ENCODE measurements at places on chromosomes 1 and 21. TPM values are rescaled to one million over a fixed set of nuclear protein-coding genes. Genes with fewer than 3 reads are reported as not detected.

DNA sequence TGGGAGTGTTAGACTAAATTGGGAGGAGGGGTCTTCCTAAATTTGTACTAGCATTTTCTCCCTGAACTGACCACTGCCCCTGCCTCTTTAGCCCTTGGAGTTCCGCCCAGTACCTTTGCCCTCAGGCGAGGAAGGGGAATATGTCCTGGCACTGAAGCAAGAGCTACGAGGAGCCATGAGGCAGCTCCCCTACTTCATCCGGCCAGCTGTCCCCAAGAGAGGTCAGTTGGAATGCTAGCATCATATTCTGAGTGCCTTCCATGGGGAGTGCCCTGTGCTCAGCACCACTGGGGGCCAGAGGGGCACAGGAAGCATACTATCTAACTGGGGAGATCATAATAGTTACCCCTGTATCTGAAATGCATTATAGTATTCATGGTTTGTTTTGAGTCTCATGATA, 10.7 kb downstream of the POLR3GL start:
- DNase-seq: no peak

DNA sequence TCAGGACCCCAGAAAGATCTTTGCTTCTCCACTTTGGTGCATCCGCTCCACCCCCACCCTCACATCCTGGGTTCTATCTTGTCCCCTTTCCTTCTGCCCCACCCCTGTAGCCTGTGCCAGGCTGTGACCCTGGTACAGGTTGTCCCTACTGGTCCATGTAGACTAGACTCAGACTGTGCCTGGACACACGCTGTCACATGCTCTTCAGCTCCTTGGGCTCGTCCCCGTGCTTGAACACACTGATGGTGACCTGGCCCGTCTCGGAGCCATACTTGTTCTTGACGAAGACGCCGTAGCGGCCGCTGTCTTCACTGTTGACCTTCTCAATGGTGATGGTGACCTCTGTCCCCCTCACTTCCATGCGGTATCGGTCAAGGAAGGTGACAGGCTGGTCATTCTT, 54.8 kb downstream of the MYOM3 start:
- DNase-seq: no peak

DNA sequence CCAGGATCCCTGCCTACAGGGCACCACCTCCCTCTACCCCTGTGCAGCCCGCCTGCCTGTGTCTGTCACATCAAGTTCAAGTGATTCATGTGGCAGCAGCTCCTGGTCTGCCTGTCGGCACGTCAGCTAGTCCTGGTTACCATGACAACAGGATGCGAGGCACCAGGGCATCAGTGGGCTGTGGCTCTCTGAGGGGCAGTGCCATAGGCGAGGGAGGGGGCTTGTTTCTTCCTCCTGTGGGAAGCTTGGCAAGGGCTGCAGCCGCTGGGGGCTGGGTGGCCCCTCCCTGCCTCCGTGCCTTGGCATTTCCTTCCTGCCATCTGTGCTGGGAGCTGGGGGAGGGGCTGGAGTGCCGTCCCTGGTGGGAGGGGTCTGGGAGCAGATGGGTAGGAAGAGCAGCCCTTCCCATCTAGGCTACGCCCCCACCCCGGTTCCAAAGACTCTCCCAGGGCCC, 43.1 kb downstream of the FOXO6 start:
- DNase-seq: no peak

DNA sequence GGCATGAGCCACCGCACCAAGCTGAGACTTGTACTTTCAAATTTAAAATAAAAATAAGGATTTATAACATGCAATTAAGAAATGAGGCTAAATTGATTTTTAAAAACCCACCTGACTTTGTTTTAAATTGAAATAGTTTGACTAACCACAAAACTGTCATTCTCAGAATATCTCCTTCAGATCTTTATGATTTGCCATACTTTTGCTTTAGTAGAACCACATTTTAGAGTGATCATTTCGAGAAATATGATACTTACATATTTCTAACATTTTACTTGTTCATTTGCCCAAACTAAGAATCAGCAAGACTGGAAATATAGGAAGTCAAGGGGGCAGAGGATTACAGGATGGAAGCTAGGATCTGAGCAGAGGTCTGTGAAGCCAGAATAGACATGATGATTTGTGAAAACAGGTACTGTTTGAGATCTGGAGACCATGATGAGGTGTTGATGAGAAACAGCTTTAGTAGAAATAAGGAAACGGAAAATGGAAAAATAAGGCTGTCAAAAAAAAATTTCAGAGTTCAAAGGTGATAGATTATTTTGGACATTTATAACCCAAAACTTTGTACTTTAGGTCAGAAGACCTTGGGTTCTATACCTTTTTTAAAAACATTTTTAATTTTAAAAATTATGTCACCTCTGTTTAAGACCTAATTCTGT, 44.8 kb downstream of the GIPC2 start:
- no peak for DNase-seq

GRCh38 chr21:15761507-15762100, 31.8 kb downstream of the USP25 start:
- no peak for DNase-seq

DNA sequence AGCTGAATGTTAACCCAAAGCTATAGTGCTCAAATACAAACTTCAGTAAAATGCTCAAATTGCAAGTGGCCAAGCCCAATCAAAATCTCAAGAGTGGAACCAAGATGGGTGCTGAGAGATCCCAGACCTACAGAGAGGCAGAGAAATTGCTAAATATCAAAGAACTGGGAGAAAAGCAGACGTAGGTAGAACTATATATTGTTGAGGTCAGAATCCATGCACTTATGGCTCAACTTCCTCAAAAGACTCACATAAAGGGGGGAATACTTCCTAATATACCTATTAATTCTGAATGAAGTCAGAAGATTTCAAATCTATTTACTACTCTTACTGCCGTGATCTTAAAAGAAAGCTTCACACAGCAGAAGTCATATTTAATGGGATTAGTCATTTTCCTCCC, 65.2 kb downstream of the PUM1 start:
- no peak for DNase-seq

DNA sequence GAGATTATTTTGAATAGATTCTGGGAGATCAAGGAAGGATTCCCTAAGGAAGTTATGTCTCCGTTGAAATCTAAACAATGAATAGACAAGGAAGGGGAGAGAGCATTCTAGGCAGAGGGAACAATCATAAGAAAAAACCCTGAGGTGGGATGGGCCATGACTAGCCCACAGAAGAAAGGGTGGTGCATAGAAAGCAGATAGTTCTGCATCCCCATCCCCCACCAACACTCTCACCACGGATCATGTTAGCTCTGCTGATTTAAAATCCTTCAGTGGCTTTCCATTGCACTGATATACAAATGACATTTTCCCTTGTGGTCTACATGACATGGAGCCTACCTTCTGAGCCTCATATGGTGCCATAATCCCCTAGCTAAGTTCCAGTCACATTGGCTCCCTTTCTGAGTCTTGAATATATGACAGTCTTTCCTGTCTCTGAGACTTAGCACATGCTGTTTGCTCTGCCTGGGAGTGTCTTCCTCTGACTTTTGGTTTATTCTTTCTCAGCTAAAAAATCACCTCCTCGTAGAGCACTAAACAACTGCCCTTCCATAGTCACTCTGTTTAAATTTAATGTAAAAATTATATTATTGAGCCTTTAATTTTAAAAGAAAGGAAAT, 15.2 kb downstream of the SCMH1 start:
- DNase-seq: no peak

- DNase-seq: no peak
Measured at GRCh38 chr1:175131095-175131494, 61.5 kb downstream of the KIAA0040 start.

DNA sequence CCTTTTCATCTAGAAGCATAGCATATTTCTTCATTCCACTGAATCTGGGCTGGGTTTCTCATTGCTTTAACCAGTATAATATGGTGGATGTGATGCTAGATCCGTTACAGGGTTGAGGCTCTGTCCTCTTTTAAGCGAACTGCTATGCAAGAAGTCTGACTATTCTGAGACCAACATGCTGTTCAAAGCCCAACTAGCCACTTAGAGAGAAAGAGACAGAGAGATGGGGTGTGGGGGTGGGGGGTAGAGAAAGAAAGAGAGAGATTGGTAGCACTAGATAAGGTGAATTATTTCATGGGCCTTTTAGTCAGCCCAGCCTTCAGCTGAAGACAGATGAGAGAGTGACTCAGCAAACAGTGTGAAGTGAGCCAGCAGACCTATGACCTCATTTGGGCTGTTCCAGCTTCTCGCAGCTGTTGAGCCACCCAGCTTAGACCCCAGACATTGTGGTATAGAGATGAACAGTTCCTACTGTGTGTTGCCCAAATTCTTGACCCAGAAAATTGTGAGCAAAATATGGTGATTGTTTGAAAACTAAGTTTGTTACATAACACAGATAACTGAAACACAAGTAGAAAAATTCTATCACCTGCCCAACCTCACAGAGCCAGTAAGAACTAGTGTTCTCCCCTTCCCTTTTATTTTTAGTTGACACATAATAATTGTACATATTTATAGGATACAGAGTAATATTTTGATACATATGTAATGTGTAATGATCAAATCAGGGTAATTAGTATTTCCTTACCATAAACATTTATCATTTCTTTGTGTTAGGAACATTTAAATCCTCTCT, 40.7 kb upstream of the PRKACB start:
- no peak for DNase-seq

DNA sequence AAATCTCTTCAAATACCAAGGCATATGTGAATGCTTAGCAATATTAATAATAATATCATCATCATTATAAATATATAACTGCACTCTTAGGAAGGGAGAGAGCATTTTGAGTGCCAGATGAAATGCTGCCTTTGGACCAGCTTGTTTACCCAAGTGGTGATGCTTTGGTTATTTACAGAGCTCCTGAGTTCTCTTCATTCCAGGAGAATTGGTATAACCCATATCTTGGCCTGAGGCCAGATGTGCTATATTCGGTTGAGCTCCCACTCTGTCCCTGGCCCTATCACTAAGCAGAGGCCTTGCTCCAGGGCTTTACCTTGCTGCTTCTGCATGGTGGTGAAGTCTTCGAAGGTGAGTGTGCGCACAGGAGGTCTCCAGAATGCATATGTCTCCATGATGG, 89.4 kb downstream of the TBX15 start:
- no peak for DNase-seq

DNA sequence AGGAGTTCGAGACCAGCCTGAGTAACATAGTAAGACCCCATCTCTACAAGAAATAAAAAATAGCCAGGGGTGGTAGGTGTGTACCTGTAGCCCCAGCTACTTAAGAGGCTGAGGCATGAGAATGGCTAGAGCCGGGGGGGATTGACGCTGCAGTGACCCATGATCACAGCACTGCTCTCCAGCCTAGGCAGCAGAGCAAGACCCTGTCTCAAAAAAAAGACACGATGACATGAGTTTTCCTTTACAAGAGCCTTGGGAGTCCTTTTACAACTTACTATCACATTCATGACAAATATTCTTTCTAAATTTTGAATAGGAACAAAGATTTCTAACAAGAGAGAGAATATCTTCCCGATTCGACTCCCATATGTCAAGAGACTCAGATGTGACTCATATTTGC, 3.3 kb upstream of the BRWD1 start:
- DNase-seq: no peak

GRCh38 chr1:220873868-220874655, 5.2 kb upstream of the HLX start:
- no peak for DNase-seq

DNA sequence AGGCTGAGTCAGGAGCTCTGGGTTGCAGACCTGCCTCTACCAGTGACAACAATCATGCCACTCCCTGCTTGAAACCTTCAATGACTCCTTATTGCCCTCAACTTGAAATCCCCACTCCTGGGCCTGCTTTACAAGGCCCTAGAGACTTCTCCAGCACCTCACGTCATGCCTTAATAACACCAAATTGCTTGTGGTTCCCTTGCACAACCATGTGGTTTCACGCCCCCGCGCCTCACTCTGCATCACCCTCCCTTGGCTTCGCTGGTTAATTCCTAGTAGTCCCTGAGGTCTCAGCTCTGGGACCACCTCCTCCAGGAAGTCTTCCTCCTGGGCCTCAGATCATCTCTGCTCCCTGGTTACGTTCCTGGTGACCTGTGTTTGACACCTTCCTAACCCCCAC, 33.0 kb downstream of the EPHA2 start:
- no peak for DNase-seq

DNA sequence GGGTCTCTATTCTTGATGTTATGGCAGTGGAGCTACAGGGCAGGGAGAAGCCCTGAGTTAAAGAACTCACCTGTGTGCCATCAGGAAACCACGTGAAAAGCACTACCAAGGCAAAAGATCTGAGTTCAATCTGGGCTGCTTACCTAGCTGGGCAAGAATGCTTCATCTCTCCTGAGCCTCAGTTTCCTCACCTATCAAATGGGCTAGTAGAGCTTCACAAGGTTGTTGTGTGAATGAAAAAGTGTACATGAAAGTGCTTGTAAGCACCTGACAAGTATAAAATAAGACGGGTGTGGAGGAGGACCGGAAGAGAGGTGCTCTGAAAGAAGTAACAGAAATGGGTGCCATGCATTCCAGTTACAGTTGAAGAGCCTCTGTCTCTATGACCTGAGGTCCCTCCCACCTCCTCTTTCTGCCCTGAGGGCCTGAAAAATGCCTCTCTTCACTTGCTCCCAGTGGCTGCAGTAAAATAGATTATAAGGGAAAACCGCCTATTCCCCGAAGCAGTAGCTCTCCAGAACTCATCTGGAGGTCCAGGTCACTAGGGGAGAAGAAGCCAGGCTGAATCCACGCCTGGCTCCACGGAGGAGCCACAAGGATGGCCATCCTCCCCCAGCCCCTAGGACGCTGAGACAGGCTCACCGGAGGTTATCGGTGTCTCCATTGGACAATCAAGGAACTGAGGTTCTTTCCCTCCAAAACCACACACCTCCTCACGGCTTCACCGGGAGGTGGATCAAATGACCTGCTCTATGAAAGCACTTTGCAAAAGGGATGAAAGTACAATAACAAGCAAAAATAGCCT, 1.4 kb downstream of the GPR161 start:
- DNase-seq: no peak

DNA sequence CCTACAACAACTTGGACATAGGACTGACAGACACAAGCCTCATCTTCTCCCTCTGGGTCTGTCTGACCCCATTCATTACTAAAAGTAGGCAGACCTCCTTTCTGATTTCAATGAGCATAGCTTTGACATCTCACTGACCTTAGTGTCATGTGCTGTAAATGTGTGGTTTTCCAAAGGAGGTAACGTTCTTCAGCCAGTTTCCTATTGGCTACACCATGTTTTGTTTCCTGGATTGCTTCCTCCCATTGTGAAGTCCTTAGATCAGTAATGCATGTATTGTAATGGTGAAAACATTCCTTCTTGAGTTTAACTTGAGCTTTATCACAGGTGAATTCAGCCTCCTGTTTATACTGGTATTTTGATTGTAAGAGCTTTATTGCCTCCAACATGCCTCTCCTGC, 20.6 kb downstream of the STXBP3 start:
- no peak for DNase-seq

Gene MSH4
- 0.46 TPM for total RNA-seq

Gene BGLAP
- 6.4 TPM for total RNA-seq

Gene JAM2
- total RNA-seq: not detected

Gene RNASEL
- total RNA-seq: 6.3 TPM

Gene OR2L13
- total RNA-seq: not detected

Gene LIN9
- total RNA-seq: 2.0 TPM

Gene TENT5C
- total RNA-seq: 3.7 TPM

Gene PLEKHN1
- 3.0 TPM for total RNA-seq

Gene LCE1C
- total RNA-seq: not detected

Measured in naive thymus-derived CD4-positive, alpha-beta T cell (primary cell).